ENCODE measurements at places on chromosomes 4 and X. TPM values are rescaled to one million over a fixed set of nuclear protein-coding genes. Genes with fewer than 3 reads are reported as not detected.

DNA sequence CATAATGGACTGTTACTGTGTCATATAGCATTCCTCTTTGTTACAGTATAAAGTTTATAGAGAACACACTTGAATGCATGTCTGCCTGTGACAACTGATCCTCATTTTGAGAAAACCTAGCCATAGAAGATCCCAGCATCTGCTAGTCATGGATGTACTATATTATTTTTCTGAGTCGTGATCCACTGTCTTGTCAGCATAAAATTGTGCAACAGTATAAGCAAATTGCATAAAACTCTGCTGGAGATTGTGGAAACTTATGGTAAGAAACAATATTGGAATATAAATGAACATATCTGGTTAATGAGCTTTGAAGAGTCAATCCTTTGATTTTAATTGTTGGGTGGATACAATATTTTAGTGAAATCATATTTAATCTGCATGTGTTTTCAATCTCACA, 3.6 kb downstream of the NEIL3 start:
- no peak overlapping the region for H3K27ac ChIP-seq
- H3K4me1 ChIP-seq, result peaks cover 16% of the 10 kb centered on the region
- no peaks in the 10 kb centered on the region for H3K27me3 ChIP-seq
- no peak for DNase-seq
- no peak overlapping the region for H3K4me3 ChIP-seq
- H3K36me3 ChIP-seq, result no peaks in the 10 kb centered on the region

- no peaks in the 10 kb centered on the region for H3K4me1 ChIP-seq
- no peaks in the 10 kb centered on the region for H3K27me3 ChIP-seq
- H3K4me3 ChIP-seq, result no peak overlapping the region
- H3K27ac ChIP-seq, result no peak overlapping the region
- no peak for DNase-seq
- no peaks in the 10 kb centered on the region for H3K36me3 ChIP-seq
Measured at GRCh38 chr4:86718152-86718551, 124.0 kb downstream of the PTPN13 start.

GRCh38 chr4:105225500-105225899, 78.8 kb downstream of the TET2 start:
- DNase-seq, result no peak
- H3K4me3 ChIP-seq, result no peak overlapping the region
- H3K4me1 ChIP-seq, result peaks cover 14% of the 10 kb centered on the region
- peaks cover 14% of the 10 kb centered on the region for H3K36me3 ChIP-seq

ARHGAP6 gene
- total RNA-seq, result 0.37 TPM

SPATA18 gene
- 2.8 TPM for total RNA-seq

L1CAM gene
- 7.3 TPM for total RNA-seq

All from activated B cell treated with CpG ODN at 0.5 μM for 24 hours (primary cell).